ENCODE measurements at places on chromosomes 4 and X.

DNA sequence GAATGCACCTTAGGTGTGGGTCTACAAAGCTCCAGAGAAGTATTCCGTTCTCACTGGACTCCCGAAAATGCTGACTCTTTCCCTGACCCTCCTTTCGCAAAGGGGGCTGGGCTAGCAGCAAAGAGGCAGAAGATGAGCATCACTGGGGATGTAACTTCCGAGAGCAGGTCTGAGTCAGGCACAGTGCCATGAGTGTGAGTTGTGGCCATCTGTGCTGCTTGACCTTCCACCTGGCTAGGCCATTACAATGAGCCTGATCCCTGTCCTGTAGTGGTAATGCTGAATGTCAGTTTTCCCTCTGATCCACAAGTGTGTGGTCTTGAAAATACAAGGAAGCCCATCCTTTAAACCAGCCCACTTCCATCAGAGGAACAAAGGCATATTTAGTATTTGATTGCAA is 479.4 kb downstream of the AFF2 start:
- no peak for DNase-seq

- peak; percentile 12 for DNase-seq
Measured at GRCh38 chr4:336099-336892, 1.3 kb upstream of the ZNF141 start.

- DNase-seq: no peak
Measured at GRCh38 chrX:42818151-42818921, 40.4 kb upstream of the PPP1R2C start.

DNA sequence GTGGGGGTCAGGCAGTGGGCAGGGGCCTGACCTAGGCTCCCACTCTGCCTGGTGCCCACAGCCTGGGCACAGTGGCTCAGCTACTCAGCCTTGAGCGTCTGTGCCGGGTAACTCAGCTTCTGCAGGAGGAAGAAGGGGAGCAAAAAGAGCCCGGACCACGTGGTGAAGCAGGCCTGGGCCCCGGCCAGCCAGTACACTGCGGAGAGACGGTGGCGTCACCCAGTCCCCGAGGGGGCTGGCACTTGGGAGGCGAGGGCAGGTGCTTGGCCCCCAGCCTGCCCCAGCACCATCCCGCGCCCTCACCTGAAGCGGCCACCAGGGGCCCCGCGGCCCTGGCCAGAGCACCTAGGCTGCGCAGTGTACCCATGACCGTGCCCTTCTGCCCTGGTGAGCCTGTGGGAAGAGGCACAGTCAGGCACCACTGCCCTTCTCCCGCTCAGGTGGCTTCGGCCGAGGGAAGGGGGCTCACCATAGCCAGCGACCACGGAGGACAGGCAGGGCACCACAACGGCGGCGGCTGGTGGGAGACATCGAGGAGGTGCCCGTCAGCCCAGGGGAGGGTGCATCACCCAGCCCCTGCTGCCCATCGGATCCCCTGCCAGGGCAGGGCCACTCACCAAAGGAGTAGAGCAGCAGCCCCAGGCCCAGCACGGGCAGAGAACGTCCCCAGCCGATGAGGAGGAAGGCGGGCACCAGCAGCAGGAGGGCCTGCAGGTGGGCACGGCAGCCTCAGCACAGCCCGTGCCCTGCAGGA is 32.3 kb downstream of the NOP14 start:
- no peak for DNase-seq

DNA sequence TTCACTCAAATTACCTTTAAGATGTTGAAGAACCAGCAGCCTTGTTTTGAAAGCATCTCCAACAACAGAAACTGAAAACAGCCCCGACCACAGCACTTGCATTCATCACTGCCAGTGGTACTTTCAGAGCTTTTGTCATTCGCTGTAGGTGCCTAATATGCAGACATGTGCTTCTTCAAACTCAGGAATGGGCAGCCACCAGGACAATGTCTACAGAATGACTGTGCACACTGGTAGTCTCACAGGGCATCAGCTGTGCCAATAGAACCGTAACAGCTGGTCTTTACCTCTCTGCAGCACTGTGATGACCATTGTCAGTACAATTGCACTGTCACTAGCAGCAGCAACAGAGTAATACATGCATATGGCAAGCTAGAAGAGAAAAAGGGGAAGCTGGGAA is 1149.7 kb downstream of the STPG2 start:
- no peak for DNase-seq

GRCh38 chrX:150063674-150064073 is 125.4 kb upstream of the EOLA2 start:
- DNase-seq: no peak

DNA sequence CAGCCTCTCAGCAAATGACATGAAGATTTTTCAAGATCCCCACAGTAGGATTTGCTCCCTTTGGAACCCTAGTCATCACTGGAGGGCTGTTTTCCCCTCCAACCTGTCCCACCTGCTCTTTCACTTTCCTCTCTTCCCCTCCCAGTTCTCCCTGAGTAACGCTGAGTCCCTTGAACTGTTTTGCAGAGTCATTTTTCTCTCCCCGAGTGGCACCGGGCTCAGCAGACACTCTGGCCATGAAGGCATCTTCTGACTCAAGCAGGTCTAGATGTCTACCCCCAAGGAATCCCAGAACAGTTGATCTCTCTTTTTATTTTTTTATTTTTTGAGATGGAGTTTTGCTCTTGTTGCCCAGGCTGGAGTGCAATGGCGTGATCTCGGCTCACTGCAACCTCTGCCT is 52.2 kb downstream of the HTRA3 start:
- DNase-seq: no peak

GRCh38 chr4:151599863-151600262 is 160.9 kb downstream of the GATB start:
- DNase-seq: peak; percentile 44

GRCh38 chr4:158580064-158580463 is 58.4 kb downstream of the RXFP1 start:
- no peak for DNase-seq

GRCh38 chr4:140637836-140638235 is 69.1 kb upstream of the UCP1 start:
- DNase-seq: peak; percentile 31

DNA sequence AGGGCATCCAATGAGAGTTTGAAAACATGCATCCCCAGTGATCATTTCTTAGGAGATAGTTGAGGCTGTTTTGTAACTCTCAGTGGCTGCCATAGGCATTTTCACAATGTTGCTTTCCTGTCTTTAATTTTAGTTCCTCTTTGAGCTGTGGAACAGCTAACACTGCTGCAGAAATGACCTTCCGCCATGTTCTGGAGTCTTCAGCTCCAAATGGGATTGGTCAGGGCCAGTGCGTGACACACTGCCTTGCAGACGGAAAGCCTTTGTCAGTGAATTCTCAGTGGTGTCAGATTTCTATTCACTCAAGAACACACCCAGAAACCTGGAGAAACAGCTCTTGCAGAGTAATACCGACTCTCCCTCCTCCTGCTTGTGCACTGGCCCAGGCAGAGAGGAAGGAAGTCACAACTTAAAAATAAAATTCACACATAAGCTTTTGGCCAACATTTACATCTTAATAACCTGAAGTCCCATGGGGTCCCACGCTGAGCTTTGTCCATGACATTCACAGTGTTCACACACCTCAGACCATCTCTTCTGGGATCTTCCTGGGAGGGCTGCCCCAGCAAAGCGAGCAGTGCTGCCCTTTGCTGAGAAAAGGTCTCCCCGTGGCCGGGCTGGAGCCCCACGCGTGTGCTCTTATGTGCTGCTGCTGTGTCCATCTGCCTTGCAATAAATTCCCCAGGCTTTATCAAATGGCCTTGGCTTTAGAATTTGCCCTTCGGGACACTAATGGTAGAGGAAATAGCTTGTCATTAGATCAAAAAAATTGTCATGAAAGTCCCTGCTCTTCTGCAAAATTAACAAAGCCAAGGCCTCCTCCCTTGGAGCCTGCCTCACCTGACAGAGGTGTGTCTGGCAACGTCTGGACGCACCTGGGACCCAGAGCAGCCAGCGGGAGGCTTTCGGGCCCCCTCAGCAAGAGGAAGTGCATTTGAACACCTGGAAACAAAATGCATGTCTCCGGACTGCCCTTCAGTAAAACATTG is 126.8 kb downstream of the IRF2 start:
- DNase-seq: no peak

- DNase-seq: peak; percentile 22
Measured at GRCh38 chr4:52825460-52826090, 36.5 kb upstream of the RASL11B start.

Measured in adipocyte (in vitro differentiated cells).